T-cell (primary cell): ENCODE measurements at places on chromosomes 13 and 19.

- DNase-seq = no peak
Measured at GRCh38 chr13:73781384-73781783, 352.8 kb downstream of the KLF12 start.

GRCh38 chr13:107203146-107203847, 635.4 kb upstream of the ARGLU1 start:
- DNase-seq = no peak

- no peak for DNase-seq
Measured at GRCh38 chr19:1893791-1894190, 8.5 kb upstream of the ABHD17A start.

DNA sequence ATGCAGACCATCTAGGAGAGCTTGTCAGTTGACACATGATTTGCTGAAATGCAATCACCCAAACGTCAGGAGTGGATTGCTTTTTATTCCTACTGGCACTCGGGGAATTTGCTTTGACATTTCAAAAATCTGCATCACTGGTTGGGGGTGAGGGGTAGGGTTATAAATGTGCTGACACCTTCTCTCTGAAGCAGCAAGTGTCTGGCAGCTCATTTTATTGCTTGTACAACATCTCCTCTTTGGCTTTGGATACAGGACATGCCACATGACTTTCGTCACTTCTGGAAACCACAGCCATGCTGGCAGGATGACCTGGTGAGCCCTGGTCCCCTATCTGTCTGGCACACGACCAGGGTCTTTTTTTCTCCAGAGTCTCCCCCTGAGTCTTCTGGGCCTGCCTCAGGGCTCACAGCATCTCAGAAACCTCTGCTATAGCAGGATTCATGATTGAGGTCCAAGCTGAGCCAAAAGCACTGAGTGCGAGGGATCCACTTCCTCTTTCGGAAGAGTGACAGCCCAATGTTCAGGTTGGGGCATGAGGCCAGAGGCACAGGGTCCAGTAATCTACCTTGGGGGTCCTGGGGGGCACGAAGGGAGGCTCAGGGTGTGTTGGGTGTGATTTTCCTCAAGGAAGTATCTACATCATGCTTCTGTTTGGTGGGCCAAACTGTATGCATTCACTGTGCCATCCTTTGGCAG, 60.1 kb downstream of the HSPH1 start:
- no peak for DNase-seq

DNA sequence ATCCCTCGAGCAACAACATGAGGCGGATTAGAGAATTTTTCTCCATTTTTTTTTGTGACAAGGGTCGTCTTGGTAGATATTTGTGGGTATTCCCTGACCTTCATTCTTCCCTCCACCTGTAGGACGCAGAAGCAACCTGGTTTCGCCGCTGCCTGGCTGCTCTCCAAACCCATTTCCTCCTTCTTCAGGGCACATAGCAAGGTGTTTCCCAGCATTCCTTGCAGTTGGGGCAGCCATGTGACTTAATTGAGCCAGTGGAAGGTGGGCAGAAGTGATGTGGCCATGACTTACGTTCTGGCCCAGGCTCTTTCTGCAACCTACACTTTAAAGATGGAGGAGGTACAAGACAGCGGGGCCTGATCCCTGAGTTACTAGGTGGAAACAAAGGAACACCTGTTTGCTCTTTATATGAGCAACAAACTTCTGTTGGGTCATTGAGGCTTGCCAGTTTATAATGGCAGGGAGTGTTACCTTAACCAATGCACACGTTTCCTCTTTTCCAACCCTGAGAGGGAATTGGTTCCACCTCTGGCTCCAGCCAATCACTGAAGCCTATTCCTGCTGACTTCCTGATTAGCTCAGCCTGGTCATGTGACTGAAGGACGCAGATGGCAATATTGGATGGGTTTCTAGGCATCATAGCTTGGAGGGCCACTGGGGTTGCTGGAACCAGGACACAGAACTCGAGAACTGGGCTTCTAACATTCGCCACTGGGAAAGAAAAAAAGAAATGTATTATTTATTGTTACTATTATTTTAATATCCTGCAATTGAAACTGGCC, 30.8 kb upstream of the ZNRF4 start:
- no peak for DNase-seq

DNA sequence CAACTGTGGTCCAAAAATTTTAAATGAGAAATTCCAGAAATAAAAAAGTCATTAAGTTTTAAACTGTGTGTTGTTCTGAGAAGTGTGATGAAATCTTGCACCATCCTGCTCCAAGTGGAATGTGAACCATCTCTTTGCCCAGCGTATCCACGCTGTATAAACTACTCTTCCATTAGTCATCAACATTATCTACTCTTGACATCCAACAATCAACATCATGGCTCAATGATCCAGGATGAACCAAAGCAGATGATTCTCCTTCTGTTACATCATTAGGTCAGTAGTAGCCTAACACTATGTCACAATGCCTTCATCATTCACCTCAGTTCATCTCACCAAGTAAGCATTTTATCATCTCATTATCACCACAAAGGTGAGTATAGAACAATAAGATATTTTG, 55.3 kb downstream of the SUCLA2 start:
- DNase-seq = no peak

DNA sequence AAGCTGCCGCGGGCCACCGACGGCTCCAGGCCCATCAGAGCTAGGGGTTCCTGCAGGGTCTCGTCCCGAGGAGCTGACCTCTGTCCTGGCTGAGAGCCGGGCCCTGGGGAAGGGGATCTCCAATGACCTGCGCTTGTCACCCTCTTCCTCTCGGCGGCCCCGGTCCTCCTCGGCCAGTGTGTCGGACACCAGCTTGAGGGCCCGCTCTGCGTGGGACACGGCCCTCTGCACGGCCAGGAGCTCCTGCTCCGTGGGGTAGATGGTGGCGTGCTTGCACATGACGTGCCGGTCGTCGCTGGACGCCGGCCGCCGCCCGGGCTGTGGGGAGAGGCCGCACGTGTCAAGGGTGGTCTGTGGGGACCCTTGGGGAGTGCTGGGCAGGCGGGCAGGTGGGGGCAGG, 32.7 kb upstream of the MATK start:
- DNase-seq = no peak

GRCh38 chr13:48556817-48557216, 23.9 kb upstream of the RCBTB2 start:
- DNase-seq = no peak

DNA sequence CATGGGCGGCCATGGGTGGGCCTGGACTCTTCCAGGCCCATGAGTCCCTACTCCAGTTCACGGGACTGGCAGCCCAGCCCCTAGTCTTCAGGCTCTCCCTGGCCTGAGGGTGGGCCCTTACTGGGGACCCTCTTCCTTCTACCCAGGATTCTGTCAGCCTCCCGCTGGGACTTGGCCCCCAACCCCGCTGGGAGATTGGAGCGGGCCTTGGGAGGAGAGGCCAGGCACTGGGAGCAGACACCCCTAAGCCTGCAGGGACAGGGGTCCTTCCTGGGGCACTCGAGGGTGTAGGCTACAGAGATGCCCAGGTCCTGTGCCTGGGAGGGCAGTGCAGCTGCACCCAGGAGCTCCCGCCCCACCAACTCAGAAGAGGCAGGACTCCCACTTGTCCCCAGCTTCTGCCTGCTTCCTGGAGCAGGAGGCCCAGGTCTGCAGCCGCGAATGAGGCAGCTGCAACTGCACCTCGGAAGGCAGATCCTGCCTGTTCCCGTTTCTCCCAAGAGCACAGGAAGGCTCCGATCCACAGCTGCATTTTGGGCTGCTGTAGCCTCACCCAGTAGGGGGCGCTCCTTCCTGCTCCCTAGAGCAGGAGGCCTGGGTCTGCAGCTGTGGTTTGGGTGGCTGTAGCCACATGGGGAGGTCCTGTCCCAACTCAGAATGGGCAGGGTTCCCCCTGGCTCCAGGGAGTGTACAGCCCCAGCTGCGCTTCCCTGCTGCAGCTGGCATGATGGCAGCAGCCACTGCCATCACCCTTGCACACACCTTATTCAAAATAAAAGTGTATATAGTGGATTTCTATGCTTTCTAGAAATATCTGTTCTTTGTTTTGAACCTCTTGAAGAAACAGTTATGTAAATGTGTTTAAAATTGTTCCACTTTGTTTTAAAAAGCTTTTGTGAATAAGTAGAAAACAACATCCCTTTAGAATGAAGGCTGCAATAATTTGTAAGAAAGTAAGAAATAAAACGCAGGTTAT, 46.8 kb downstream of the TEX26 start:
- peak; percentile 10 for DNase-seq

- DNase-seq = no peak
Measured at GRCh38 chr13:73958657-73959397, 175.4 kb downstream of the KLF12 start.

DNA sequence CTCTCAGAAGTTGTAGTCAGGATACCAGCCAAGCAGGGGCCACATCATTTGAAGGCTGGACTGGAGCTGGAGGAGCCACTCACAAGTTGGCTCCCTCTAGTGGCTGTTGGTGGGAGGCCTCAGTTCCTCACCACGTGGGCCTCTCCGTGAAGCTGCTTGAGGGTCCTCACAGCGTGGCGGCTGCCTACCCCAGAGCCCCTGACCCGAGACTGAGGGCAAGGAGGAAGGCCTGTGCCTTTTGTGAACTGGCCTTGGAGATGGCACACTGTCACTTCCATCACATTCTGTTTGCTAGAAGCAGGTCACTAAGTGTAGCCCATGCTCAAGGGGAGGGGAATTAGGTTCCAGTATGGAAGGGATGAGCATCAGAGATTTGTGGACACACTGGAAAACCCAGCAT, 14.6 kb downstream of the GNA11 start:
- DNase-seq = peak; percentile 54

- no peak for DNase-seq
Measured at GRCh38 chr19:39544226-39544903, 4.4 kb upstream of the EID2 start.

GRCh38 chr19:45528744-45529419, 21.6 kb downstream of the VASP start:
- DNase-seq = peak; percentile 23

DNA sequence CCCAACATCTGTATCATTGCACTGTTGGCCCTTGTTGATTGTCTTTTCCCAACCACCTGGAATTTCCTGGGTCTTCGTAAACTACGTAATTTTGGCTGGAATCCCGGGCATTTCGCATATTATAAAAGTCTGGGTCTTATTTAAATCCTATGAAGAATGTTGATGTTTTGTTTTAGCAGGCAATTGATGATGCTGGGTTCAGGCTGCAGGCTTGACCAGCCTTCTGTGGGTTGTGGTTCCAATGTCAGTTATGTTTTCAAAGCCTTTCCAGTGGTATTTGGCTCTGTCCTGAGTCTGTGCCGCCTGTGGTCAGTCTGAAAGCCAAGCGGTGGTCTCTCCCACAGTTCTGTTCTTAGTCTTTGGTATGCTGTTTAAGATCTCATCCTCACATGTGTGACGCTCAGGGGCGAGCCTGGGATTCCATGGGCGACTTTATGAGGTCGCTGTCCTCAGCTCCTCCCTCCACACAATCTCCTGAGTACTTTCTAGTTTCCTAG, 12.4 kb downstream of the SLC35E1 start:
- no peak for DNase-seq
